ENCODE measurements at places on chromosomes 2 and 18.
A peak's percentile ranks its signal among the peaks of the same experiment; 100 is the strongest.

GRCh38 chr2:28681606-28682005 is 70.0 kb upstream of the PPP1CB start:
- DNase-seq: no peak

DNA sequence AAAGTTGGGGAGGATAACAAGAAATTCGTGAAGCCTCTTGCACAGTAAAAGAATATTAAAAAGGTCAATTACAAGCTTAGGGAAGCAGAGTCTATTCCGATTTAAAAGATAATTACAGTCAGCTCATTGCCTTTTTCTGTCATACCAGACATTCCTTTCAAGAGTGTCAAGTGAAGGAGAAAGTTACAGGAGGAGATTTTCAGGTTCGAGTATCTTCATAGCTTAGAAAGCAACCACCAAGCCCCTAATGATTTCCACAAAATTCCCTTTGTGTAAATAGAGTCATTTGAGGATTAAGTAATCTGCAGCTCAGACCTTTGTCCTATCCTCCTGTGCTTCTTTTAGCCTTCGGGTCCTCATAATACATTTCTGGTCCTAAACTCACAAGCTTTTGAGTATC is 414.9 kb downstream of the CDH2 start:
- no peak for DNase-seq

GRCh38 chr2:8004250-8004681 is 677.6 kb upstream of the ID2 start:
- peak; percentile 55 for DNase-seq

DNA sequence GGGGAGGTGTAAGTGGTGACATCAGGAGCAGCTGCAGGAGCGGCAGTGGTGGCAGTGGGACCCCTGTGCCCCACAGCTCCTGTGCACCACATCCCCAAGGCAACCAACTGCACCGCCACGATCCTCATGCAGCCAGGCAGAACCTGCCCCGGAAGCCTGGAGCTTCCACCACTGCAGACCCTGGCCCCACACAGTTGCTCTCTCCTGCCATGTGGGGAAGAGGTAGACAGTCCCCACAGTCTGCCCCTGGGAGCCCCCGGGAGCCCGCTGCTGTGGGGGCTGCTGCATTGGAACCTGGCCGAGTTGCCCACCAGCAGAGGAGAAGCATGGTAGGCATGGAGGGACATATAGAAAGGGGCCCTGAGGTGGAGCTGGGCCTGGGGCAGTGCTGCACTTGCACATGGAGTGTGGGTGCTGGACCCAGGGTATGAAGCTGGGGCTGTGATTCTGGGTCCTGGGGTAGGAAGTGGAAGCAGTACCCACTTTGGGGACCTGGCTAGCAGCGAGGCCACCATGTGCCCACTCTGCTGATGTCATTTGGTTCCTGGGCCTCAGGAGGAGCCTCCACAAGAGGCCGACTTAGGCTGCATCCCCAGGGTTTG is 623.3 kb upstream of the LRRTM4 start:
- no peak for DNase-seq

Data from lung (tissue), 17 donors.